ENCODE measurements at places on chromosomes 2 and 18. TPM values are rescaled to one million over a fixed set of nuclear protein-coding genes. Genes with fewer than 3 reads are reported as not detected.
A peak's percentile ranks its signal among the peaks of the same experiment; 100 is the strongest.

Gene POTEI
- total RNA-seq: not detected

Gene CFC1
- total RNA-seq: not detected

Gene ANKRD30BL
- not detected for total RNA-seq

Gene CYP27C1
- 0.32 TPM for total RNA-seq

Gene KCNJ13
- total RNA-seq: not detected

Gene HSPD1
- 287 TPM for total RNA-seq

Gene ITGA6
- 67.5 TPM for total RNA-seq

Gene C2orf74
- 31.6 TPM for total RNA-seq

Gene LAMA1
- 1.4 TPM for total RNA-seq

Gene C2orf92
- 0.80 TPM for total RNA-seq

GRCh38 chr2:239994086-239994485, 31.1 kb downstream of the NDUFA10 start:
- DNase-seq: no peak

- no peak for DNase-seq
These were observed 108.9 kb upstream of the XPO1 start for GRCh38 chr2:61647044-61647443.

DNA sequence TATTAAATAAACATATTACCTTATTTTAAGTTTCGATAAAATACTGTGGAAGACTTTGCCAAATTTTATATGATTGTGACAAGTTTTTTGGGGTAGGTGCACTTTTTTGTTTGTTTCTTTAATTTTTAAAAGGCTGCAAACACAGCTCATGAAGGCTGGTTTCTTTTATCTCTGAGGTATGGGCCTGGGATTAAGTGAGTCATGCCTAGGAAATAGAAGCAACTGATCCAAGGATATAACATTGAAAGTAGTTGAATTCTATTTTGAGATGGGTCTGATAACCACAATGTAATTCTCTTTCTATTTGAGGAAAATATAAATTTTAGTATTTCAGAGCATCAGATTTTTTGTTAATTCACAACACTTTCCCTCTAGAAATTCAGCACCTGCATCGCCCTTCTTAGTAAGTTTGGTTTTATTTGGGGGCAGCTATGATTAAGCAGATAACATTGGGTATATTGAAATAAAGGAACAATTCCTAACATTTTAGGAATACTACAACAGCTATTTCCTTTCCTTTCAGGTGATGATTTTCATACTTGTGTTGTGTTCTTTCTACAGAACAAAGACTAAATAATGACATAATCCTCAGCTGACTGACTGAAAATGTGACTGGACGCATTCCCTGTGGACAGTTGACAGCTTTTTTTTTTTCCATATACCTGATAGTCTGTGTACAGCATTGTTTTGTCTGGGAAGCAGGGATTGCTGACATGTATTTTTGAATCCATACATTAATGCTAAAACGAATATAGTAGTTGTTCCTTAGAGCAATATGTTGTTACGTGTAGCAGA, 16.8 kb downstream of the RBM45 start:
- no peak for DNase-seq

DNA sequence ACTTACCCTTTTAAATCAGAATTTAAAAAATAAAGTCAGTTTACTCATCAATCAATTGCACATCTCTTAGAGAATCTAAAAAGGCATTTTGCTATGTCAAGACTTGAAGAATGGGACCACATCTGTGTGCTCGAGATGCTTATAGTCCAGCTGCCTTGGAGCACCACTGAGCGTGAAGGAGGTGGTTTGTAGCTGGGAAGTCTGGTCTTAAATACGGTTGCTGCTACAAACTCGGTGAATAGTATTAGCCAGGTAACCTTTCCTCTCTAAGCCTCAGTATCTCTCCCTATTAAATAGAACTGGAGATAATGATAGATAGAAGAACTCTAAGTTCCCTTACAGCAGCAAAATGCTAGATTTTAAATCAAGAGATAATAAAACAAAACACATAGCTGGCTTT, 289.7 kb downstream of the TRIB2 start:
- DNase-seq: no peak

DNA sequence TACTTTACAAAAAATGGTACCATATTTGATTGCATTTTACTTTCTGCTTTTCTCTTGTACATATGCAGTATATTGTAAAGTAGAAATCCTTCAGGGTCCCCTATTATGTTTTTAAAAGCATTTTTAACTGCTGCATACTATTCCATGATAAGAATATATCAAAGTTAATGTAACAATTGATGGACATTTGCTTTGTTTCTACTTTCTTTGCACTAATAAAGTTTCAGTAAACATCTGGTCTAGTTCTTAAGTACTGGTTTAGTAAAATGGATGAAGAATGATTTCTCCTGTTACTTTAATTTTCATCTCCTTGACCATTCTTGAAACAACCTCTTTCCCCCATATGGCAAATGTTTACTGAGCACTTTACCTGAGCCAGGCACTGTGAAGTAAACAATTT, 1.7 kb downstream of the MRPS9 start:
- no peak for DNase-seq

DNA sequence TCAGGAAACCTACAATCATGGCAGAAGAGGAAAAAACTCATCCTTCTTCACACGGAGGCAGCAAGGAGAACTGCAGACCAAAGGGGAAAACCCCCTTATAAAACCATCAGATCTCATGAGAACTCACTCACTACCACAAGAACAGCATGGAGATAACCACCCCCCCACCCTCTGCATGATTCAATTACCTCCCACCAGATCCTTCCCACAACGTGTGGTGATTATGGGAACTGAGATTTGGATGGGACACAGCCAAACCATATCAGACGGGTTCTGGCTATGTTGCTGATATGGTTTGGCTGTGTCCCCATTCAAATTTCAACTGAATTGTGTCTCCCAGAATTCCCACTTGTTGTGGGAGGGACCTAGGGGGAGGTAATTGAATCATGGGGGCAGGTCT, 28.7 kb upstream of the CCDC150 start:
- no peak for DNase-seq

- DNase-seq: no peak
These were observed 89.5 kb downstream of the ACKR3 start for GRCh38 chr2:236658974-236659757.

- DNase-seq: no peak
These were observed 194.9 kb upstream of the CHAC2 start for GRCh38 chr2:53572696-53573095.

GRCh38 chr2:102186791-102187495, at the start of gene IL1RL2:
Gene IL1RL2 (plus strand): TSS chr2:102187023. CDS start chr2:102187868, 845 bp downstream.
- no peak for DNase-seq

- DNase-seq: no peak
These were observed 593.9 kb upstream of the ZNF804A start for GRCh38 chr2:184004289-184004947.

- DNase-seq: peak; percentile 79
These were observed 304.7 kb upstream of the TMEFF2 start for GRCh38 chr2:192499476-192499875.

DNA sequence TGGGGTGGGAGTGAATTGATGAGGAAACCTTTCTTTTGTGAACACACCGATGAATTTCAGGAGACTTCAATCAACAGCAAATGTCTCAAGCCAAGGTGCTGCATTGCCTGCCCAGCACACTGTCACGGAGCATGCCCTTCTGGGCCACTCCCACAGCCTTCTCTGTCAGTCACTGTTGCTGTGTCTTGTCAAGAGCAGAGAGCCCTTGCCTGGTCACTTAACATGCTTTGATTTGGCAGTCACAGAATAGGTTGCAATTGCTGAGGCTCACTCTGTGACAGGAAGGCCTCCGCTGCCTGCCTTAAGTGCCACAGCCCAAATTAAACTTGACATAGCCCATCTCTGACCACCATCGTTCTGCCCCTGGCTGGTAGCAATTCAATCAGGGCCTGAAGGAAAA, 225.4 kb downstream of the PID1 start:
- DNase-seq: no peak

GRCh38 chr18:48430150-48430549, 21.0 kb upstream of the ZBTB7C start:
- DNase-seq: no peak

DNA sequence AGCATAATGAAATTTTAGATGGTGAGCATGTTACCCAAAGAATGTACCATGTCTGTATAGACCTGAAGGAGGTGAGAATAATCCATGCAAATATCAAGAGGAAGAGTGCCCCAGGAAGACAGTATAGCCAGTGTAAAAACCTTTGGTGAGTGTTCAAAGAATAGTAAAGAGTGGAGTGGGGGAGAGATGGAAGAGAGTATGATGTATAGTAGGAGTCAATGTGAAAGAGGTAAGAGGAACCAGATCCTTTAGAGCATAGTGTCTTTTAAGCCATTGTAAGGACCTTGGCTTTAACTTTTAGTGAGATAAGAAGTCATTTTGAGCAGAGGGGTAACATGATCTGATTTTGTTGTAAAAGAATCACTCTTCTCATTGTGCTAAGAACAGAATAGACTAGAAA, 1052.3 kb upstream of the ZEB2 start:
- no peak for DNase-seq

DNA sequence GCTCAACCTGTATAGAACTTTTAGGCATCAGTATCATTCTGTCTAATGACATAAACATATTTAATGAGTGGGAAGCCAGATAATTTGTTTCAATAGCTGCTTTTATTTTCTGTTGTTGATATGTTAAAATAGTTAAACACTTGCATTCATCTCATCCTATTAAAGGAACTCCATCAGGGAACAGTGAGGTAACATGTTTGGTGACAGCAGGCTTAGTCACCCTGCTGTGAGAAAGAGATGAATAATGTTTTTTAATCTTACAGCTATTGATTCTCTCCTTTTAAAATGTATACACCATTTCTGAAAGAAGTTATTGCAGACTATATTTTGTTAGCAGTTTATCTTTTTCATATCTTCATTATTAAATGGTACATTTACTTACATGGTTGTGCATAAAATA, 123.3 kb upstream of the CWC22 start:
- DNase-seq: peak; percentile 57

DNA sequence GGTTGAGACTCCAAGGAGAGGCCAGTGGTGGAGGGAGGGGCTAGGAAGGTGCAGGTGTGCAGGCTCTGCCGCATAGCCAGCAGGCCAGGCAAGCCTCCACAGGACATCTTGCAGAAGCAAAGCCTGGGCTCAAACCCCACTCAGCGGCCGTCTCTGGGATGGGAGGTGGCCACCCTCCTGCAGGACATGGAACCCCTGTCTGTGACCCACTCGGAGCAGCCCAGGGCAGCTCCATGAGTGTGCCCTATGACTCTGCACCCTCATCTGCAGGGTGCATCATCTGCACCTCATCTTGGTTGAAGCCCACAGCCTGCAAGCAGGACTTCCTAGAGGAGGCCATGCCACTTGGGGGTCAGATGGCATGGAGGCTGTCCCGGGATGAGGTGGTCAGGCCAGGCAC, 46.3 kb downstream of the GPC1 start:
- DNase-seq: no peak

GRCh38 chr2:195395362-195395761, 261.7 kb upstream of the SLC39A10 start:
- peak; percentile 22 for DNase-seq

GRCh38 chr2:224039080-224039769, at the start of gene SERPINE2:
Gene SERPINE2 (minus strand): TSS chr2:224039286. CDS start chr2:224001900, 37,386 bp downstream.
- DNase-seq: peak; percentile 73

- no peak for DNase-seq
These were observed 149.0 kb upstream of the ZNF516 start for GRCh38 chr18:76643996-76644395.

- no peak for DNase-seq
These were observed 37.9 kb downstream of the BUB1 start for GRCh38 chr2:110639972-110640371.

GRCh38 chr2:25808006-25808383, 70.3 kb downstream of the ASXL2 start:
- DNase-seq: peak; percentile 73

GRCh38 chr2:158487419-158487818, 30.7 kb downstream of the PKP4 start:
- DNase-seq: peak; percentile 23

DNA sequence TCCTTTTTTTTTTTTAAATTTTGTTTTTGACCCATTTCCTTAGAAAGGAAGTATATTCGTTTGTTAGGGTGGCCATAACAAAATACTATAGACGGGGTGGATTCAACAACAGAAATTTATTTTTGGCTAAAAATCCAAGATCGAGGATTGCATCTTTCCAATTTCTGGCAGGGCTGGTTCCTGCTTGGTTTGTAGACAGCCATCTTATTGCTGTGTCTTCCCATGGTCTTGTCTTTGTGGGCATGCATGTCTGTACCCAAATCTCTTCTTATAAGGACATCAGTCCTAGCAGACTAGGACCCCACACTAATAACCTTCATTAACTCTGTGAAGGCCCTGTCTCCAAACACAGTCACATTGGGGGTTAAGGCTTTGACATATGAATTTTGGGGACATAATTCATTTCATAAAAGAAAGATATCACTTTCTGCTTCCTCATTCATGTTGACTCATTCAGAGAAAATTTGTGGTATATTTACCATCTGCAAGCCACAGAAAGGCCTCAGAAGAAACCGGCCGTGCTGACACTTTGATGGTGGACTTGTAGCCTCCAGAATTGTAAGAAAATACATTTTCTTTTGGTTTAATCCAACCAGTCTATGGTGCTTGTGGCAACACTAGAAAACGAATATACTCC, 262.1 kb downstream of the LPIN1 start:
- DNase-seq: peak; percentile 80

DNA sequence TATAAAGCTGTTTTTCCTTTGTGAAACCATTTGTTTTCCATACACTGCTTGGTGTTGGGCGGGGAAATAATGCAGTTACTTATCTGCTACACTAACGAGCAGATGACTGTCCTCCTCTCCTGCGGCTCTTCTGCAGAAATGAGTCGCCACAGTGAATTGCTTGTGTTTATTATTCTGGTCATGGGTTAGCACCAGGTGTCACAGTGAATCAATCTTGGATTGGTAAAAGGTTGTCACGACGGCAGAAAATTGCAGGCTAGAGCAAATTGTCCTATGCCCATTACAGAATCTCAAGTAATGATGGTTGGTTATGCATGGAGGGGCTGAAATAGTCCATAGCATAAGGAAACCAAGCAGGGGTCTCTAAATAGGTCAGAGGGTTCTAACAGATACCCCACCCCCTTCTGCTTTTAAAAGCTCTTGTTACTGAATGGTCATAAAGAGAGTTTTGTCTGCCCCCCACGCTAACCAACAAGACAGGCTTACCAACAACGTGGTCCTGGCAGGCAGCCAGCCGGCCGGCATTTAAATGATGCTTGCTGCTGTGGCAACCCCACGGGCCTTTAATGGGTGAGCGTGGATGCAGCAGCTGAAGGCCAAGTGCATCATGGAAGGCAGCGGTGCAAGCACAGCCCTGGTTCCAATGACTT, 29.5 kb downstream of the RAB31 start:
- DNase-seq: peak; percentile 77

Measured in LHCN-M2 (cell line).